ENCODE measurements at places on chromosomes 7 and 10.

DNA sequence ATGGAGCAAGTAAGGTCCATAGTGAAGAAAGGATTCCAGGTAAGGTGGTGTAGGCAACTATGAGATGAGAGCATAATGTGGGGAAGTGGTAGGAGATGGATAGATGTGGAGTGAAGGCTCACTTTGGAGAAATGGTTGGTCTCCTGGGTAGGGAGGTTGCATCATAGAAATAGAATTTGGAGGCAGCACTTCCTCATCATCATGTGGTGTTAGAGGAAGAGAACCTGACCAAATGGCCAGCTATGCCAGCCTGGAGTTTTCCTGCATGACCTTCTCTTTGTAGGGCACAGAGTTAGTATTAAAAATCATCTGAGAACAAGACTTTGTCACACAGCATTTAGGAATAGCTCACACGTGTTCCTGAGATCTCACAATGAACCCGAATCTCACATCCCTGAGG is 126.7 kb upstream of the CXCL12 start:
- DNase-seq, result no peak

GRCh38 chr7:151871904-151872303 is 5.0 kb downstream of the PRKAG2 start:
- no peak for DNase-seq

GRCh38 chr10:77240041-77240652 is 397.5 kb downstream of the KCNMA1 start:
- DNase-seq, result no peak

DNA sequence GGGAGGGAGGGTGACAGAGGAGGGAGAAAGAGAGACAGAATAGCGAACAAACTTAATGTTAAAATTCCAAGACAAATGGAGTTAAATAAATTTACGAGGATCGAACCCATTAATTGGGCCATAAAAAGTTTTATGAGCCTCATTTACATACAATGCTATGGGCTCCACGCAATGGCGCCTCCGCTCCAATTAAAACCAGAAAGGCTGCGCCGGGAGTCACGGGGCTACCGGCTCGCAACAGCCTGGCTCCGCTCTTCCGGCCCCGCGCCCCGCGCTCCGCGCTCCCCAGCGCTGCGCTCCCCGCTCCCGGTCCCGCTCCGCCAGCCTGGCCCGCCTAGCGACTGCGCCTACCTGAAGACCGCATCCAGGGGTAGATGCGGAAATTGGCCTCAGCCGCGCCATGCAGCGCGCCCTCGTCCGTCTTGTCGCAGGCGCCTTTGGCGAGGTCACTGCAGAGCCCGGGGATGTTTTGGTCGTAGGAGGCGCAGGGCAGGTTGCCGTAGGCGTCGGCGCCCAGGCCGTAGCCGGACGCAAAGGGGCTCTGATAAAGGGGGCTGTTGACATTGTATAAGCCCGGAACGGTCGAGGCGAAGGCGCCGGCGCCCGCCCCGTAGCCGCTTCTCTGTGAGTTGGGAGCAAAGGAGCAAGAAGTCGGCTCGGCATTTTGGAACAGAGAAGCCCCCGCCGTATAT is 513 bp downstream of the HOXA7 start:
- DNase-seq, result no peak

DNA sequence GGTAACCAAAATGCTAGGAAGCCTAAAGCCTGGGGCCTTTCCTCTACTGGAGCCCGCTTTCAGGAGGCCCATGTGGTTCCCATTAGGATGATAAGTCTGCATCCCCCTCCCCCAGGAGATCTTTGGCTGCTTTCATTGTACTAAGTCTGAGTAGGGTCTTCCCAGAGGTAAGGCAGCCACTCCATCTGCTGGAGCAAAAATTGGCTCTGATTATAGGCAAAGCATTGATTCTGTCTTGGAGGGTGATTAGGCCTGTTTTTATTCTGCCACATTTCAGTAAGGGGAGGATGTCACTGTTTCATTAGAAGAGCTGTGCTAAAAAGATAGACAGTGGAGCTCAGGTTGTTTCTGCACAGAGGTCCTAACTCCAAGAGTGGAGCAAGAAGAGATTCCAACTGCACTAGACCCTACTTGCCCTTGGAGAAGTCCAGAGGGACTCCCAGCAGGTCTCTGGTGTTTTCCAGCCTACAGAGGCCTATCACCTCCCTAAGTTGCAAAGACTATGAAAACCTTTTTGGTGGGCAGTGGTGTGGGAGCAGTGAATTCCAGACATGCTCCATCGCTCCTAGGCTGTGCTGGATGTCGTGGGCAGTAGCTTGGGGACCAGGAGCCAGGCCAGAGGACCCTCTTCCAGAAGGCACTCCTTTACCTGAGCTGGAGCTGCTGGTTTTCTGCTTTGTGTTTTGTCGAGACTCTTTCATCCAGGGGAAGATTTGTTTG is 7.1 kb upstream of the HOXA2 start:
- no peak for DNase-seq

DNA sequence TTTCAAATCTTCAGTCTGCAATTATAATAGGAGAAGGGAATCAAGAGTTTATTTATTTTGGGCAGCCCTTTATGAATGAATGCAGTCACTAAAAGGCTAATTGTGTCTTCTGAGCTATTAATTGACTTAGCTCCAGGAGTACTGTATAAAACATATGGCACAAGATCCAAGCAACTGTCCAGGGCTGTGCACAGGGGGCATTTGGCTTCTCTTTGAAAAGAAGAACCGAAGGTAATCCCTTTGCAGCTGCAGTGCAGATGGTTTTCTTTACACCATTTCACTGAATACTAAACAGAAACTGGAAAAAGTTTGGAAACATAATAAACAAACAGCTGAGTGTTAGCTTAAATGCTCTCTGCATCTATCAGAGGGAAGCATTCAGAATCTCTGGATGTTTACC is 282.6 kb upstream of the LRRN3 start:
- DNase-seq, result no peak

DNA sequence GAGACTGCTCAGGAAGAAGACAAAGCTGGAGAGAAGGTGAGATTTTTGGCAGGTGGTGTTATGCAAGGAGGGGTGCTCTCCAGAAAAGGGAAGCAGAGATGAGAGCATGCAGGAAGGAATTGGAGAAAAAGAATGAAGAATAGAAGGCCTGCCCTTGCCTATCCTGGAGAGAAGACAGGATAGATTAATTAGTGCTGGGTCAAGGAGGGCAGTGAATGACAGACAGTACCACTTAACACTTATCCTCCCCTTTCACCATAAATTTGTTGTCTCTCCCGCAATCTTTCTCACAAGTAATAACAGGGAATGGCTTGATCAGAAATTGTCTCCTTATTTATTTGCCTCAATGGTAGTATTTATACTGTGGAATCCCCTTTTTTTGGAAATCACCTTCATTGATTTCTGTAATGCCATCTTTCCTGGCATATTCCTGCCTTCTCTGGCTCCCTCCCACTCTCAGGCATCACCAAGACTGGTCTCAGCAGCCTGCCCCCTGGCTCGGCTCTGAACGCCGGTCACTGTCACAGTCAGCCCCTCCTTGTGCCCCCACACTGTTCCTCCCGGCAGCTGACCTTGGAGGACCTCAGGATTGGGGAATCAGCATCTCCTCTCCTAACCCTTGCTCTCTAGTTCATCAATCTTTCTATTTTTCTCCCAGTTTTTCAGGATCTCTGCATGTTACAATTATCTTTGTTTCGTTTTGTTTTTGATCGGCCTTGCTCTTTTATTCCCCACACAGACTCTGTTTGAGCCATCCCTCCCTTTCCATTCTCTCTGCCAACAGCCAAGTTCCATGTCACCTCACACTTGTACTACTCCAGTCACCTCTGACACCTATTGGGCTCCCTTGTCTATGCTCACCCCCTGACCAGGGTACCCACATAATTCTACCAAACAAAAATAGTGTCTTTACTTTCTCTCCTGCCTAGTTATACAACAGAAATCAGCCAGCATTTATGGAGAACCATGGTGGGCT is 294.2 kb downstream of the PLXDC2 start:
- no peak for DNase-seq

GRCh38 chr7:105268056-105268455 is 120.7 kb downstream of the SRPK2 start:
- DNase-seq, result no peak

DNA sequence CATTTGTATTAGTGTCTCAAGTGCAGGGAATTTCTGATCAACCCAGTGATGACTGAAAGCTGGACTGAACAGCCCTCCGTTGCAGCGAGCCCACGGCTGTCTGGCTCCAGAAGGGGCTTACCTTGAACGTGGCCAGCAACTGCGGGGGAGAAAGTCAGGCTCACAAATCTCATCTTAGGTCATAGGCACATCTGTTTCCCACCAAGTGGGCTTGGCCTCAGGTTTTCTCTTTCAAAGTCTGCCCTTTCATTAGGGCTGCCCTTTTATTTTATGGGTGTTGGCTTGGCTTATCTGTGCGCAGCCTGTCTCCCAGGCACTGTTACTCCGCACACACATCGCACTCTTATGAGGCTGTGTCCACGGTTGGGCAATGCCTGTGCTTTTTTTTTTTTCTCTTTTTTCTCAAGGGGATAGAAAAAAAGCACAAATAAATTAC is 178.0 kb downstream of the JCAD start:
- no peak for DNase-seq

DNA sequence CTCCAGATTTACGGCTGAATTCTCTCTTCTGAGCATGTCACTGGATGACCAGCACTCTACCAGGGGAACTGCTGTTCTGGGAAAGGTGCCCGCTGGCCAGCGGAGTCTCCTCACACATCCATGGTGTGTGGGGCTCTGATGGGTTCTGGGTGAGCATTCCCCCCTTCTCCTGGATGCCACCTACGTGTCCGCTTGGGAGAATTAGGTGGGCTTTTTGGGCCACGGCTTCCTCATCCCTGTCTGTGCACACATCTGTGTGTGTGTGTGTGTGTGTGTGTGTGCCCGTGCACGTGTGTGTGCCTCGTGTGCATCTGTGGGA is 163.0 kb downstream of the DNAJB6 start:
- DNase-seq, result no peak

GRCh38 chr10:1148855-1149605 is 92.8 kb downstream of the WDR37 start:
- no peak for DNase-seq

DNA sequence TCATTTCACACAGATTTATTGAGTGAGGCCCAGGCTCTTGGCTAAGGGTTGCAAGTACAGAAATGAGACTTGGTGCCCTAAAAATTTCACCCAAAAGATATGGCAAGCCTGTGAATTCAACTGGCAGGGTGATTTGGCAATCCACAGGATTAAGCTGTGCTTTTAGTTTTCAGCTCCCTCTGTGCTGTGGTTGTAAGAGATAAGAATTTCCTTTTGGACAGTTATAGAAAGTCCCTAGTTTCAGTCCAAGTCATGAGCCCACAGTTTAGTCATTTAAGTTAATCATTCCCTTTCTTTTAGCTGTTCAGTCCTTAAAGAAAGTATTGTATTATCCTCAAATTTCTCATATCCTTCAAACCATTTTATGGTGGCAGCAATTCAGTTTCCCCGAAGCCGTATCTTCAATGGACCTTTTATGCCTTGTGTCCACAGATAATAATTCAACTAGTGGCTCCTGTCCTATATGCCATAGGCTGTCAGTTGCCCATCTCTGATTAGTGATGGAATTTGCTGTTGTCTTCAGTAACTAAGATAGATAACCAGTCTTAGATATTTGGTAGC is 73.4 kb upstream of the NAMPT start:
- DNase-seq, result no peak

- no peak for DNase-seq
These were observed 85.1 kb downstream of the WASHC2A start for GRCh38 chr10:50152792-50153272.

DNA sequence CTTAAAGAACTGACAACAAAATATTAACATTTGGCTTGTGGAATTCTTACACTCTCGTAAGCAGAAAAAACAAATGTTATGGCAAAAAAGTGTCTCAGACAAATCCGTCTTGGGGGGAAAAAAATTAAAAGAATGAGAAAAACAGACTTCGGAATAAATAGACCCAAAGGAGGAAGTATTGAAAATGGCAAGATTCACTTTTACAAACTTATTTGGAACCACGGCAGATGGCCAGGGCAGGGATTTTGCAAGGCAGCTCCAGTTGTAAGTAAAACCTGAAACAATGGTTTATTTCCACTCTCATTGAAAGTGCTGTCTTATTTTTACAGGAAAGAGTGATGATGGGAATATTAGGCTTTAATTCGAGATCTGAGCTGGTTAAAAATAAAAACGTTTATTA is 1.5 kb upstream of the ZNF438 start:
- no peak for DNase-seq

Data from neural crest cell (in vitro differentiated cells).